Kidney capillary endothelial cell (primary cell): ENCODE measurements at places on chromosomes 5 and 9.

DNA sequence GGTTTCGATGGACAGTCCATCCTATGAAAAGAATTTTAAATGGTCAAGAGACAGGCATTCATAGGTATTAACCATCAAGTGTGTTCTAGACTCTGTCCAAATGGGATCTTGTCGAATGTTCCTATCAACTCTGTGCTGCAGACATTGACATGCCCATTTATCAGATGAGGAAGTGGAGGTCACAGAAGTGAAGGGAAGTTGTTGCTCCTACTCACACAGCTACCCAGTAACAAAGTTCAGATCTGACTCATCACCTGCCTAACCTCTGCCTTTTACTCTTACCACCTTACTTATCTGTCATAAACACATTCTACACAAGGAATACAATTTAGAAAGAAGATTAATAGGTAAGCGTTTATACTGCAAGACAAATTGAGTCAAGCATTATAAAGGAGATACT lies 426.2 kb upstream of the BRINP1 start:
- DNase-seq = no peak

GRCh38 chr5:52987711-52988331 lies 1.3 kb upstream of the ITGA2 start:
- peak; percentile 93 for DNase-seq

- no peak for DNase-seq
Measured at GRCh38 chr5:10090074-10090473, 159.6 kb downstream of the ATPSCKMT start.

DNA sequence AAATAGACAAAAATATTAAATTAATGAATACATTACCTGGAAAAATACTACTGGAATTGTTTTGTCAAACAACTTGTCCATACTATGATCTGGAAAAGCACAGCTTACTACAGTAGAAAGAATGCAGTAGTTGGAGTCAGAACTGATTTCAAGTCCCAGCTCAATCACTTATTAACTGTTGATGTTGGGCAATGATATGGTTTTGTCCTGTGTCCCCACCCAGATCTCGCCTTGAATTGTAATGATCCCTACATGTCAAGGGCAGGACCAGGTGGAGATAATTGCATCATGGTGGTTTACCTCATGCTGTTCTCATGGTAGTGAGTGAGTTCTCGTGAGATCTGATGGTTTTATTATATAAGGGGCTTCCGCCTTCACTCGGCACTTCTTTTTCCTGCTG lies 247.5 kb downstream of the CD180 start:
- DNase-seq = no peak

- no peak for DNase-seq
Measured at GRCh38 chr5:93576994-93577853, 3.8 kb downstream of the NR2F1-AS1 start.

DNA sequence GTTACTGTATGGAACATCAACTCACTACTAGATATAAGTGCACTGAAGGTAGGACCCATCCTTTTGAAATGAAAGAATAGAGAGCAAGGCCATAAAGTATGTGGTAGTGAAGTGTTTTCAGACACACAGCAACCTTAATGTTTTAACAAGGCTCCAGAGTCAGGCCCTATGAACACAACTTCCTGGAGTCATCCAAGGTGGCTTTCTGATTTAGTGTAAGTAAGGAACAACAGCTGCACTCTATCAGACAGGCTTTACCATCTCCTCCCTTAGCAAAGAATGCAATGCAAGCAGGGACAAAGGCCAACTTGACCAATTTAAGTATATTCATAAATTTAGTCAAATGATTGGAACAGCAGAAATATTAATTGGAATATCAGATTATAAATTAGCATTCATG lies 90.1 kb downstream of the MPDZ start:
- DNase-seq = no peak
